ENCODE measurements at places on chromosomes 7 and 10.

GRCh38 chr7:142563470-142563869 lies 185.8 kb upstream of the PRSS1 start:
- no peak for DNase-seq

- no peak for DNase-seq
Observed at GRCh38 chr7:1513657-1514095, 9.5 kb upstream of the INTS1 start.

GRCh38 chr7:44148961-44149536 lies 7.9 kb upstream of the MYL7 start:
- no peak for DNase-seq

DNA sequence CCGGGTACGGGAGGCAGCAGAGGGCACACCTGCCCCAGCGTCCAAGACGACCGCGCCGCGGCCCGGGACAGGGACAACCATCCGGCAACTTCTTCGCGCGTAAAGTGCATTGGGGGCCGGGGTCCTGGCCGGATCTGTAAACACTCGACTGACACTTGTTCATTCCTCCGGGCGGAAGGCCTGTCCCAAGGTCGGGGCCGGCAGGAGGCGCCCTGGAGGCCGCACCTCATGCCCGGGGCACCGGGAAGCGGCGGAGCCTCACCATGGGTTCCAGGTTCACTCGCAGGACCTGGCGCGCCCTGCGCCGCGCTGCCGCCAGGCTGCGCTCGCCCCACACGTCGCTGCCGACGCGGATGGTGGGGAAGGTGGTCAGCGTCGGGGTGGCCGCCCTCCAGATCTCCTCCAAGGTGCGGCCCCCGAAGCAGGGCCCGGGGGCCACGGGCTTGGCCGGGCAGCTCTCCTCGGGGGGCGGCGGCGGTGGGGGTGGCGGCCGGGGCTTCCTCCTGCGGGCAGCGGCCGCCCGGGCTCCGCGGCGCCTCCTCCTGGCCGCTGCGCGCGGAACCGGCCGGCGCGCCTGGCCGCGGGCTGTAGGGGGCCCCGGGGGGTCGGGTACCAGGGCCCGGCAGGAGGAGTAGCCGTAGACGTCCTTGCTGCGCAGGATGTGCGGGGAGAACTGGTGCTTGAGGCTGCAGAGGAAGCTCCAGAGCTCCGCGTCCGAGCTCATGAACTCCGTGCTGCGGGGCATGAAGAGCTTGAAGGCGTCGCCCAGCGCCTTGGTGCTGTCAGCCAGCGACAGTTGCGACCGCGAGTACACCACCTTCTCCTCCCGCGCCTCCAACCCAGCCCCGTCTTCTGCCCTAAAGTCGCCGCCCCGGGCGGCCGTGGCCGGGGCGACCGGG lies 746 bp downstream of the CCDC71L start:
- peak; percentile 28 for DNase-seq

GRCh38 chr7:15607529-15608210 lies 45.9 kb upstream of the AGMO start:
- no peak for DNase-seq

DNA sequence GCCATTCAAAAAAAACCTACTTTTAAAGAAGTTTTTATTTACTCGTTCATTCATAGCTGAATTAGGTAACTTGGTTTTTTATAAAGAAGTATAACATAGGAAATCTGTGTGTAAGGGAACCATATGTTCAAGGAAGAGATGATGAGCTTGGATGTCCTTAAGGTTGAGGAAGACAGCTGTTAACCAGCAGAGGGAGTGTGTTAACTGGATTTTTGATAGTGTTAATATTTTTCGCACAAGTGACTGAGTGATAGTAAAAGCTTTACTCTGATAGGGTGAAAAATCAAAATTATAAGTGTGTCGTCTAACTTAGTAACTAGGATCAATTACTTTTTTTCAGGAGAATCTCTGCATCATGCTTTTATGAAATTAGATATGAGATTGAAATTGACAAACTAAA lies 134.7 kb downstream of the ARL5B start:
- DNase-seq = peak; percentile 11

DNA sequence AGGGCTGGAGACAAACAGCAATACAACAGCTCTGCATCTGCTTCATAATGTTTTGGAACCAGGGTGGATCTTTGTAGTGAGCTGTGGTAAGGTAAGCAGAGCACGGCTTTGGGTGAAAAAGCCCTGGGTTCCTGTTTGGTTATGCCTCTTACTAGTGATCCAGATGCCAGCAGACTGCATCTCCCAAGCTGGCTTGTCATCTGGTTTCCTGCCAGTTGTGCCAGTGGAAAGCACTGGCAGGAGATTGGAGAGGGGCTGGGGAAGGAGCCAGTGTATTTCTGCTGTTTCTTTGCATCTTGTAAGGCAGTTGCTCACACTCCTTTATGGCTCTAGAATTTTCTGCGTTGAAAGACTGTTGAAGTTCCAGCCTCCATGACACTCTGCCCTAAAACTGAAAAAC lies 137.6 kb downstream of the TSPAN12 start:
- DNase-seq = no peak

DNA sequence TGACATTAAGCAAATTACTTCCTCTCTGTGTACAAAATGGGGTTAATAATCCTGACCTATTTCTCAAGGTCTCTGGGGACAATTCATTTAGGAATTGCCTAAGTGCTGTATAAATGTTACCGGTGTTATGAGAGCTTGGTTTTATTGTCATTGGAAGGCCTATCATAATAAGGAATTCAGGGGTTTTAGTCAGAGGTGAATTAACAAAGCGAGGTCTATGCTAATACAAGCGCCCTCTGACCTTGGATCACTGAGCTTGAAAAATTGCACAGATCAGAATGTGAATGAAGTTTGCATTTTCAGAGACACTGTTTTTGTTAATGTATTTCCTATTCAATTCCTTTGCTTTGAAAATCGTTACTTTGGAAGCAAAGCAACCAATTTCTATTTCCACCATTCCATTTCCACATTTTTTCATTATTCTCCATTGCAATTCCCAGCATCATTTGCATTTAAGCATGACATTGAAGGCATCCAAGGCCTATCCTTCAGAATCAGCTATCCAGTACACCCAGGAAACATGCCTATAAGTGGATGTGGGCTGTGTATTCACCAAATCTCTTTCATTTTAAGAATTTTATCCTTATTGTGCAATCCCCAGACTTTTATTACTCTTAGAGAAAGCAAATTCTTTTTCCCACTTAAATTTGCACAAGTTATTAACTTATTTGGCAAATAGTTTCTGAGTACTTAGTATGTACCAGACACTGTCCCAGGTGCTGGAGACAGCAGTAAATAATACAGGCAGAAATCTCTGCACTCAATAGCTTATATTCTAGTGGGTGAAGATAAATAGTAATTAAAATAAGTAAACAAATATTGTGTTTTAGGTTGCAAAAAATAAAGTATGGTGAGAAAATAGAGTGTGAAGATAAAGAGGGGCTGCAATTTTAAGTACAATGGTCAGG lies 133.1 kb downstream of the NRCAM start:
- DNase-seq = no peak

DNA sequence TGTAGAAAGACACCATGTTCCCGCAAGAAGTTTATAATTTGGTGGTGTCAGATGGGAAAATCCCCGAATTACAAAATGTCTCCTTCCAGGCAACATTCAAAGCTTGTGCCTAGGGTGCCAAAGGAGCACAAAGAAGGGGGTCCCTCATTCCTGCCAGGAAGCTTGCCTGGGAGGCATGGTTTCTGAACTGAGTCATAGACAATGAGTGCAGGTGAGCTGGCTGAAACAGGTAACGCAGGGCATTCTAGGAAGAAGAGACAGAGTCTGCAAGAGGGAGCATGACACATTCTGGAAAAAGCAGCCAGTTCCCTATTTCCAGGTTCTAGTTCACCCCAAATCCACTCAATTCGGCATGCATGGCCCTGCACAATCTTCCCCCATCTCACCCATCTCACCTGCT lies 11.9 kb upstream of the CALU start:
- DNase-seq = no peak

DNA sequence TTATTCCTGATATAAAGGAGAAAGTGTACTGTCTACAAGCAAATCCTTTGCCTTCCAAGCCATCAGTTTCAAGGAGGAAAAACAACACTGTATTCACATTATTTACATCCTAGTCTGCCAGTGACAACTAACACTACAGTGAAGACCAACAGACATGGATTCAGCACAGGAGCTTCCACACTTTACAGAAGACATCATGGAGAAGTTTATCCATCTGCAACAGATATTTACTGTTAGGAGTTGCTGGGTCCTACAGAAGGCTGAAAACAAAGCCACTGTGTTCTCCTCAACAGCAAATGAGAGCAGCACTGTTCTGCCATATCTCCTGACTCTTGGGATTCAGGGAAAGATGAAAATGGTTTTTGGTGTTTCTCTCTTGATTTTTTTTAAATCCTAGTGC lies 31.9 kb downstream of the NAPEPLD start:
- DNase-seq = peak; percentile 96

GRCh38 chr7:43332193-43332796 lies 219.8 kb downstream of the HECW1 start:
- DNase-seq = no peak
